T-helper 22 cell (primary cell): ENCODE measurements at places on chromosomes 5 and 9.

GRCh38 chr9:111301195-111301594, 28.8 kb downstream of the OR2K2 start:
- DNase-seq: no peak

DNA sequence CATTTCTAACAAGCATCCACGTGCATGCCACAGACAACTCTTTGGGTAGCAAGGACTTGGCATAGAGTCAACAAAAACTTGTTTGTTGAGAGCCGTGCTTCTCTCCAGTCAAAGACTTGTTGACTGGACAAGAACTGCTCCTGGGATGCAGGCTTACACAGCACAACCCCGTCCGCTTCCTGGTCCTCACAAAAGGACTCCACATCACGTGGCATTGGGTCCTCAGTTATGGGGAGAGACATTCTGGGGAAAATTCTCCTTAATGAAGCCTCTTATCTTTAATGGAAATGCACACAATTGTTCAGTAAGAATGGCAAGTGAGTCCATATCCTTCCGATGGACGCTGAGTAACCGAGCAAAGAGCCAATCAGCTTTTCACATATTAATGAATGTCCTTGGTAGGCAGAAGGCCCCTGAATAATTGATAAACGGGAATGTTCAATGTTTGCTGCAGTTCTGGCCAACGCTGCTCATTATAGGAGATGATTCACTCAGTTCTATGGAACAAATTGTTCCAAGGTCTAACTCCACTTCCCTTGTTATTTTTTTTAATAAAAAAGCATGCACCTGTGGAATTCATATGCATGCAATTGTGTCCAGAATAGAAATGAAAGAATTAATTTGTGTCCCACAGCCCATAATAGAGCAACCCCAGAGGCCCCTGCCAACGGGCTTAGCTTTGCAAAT, 97.0 kb upstream of the ZNF366 start:
- DNase-seq: no peak

GRCh38 chr5:154042766-154043165, 4.0 kb downstream of the MFAP3 start:
- no peak for DNase-seq

DNA sequence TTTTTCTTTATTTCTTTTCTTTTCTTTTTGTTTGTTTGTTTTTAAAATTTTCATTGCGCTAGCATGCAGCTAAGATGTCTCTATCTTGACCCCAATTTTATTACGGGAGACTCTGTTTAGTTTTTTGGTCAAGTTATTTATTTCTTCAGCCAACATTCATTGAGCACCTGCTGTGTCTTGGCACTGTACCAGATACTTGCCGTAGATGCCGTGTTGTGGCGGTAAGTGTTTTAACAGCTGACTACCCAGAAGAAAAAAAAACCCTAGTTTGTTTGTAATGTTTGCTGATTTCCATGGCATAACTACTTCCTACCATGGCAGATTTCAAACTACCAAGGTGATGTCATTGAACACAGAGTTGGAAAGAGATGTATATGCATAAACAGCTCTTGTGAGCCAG, 65.0 kb downstream of the UGCG start:
- no peak for DNase-seq

GRCh38 chr5:152990649-152991048, 499.8 kb upstream of the GRIA1 start:
- DNase-seq: no peak

DNA sequence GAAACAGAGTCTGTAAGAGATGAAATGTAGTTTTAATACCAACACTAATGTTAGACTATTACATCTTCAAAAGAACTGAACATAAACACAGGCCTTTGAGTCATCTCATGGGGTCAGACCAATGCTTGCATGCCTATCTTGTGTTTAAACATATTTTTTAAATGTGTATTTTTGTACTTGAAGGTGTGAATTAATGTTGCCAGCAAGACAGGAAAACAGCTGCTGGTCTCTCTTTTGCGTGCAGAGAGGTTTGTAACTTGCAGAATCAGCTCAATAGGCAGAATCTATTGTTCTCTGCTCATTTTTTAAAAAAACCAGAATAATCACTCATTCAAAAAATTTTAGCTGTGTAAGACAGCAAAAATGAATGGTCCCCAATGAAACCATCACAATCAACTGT, 180.2 kb downstream of the ALDH1A1 start:
- no peak for DNase-seq

- no peak for DNase-seq
Measured at GRCh38 chr9:37914154-37914551, 10.2 kb upstream of the SLC25A51 start.

GRCh38 chr5:107724642-107725041, 53.9 kb upstream of the EFNA5 start:
- DNase-seq: no peak

DNA sequence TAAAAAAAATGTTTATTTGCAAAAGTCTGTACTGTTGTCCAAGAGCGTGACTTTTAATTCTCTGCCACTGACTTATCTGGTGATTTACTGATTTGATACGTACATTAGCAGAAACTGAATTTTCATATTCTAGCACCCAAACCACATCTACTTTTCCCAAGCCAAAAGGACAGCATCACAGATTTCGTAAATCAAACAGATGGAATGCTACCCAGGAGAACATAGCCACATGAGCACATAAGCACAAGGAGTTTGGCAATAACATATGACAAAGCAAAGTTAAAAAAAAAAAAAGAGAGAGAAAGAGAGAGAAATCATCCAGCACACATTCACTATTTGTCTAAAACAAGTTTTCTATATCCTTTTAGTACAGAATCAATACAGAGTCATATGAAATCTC, 83.7 kb downstream of the HINT1 start:
- no peak for DNase-seq

- DNase-seq: no peak
Measured at GRCh38 chr5:112549127-112549526, 130.1 kb upstream of the EPB41L4A start.

DNA sequence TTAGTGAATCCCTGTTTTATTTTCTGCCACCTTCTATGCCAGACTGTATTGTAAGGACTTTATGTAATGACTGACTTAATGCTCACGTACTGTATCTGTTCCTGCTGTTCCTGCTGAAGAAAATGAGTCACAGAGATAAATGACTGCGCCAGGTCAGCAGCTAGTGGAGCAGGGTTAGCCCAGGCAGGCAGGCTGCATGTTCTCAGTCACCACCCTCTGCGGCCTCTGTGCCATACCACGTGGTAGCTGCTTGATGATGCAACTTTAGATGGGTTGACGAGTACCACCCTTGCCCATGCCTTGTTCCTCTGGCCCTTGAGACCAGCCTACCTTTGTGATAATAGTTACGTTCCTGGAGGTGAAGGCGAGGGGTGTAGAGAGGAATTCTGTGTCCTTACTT, 161.9 kb downstream of the TRIO start:
- DNase-seq: no peak

GRCh38 chr5:139291051-139291450, 2.5 kb upstream of the MATR3 start:
- DNase-seq: no peak

DNA sequence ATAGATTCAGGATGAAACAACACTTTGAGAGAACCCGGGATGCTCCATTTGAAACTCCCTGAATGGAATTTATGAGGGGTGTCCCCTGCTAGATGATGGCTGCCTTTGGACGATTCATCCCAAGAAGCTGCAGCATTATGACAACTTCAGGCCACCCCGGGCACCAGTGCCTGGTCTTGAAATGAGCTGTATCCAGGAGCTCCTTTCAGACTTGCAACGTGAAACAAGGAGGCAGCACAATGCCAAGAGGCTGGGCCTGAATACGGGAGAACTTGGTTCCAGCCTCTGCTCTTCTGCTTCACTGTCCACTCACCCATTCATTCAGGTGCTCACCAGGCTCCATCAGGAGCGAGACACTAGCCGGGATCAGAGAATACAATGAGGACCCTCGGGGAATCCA, 78.3 kb downstream of the STK10 start:
- DNase-seq: no peak

DNA sequence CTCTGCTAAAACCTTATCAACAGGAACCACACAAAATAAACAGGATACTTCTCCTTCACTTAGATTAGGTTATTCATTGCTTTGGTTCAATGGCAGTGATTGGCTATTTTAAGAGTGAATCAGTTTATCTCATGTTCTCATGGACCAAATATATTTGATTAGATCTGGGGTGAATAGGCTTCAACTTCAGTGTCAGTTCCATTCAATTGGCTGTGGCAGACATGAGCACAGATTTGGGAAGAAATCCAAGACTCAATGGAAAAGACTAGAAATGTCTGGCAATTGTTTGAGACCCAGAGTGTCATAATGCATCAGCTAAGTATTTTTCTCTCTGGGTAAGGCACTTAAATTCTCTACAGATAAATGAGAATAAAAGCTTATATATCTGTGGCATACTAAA, 37.1 kb downstream of the CDH18 start:
- DNase-seq: no peak

- no peak for DNase-seq
Measured at GRCh38 chr9:26172301-26172700, 494.1 kb upstream of the TUSC1 start.

DNA sequence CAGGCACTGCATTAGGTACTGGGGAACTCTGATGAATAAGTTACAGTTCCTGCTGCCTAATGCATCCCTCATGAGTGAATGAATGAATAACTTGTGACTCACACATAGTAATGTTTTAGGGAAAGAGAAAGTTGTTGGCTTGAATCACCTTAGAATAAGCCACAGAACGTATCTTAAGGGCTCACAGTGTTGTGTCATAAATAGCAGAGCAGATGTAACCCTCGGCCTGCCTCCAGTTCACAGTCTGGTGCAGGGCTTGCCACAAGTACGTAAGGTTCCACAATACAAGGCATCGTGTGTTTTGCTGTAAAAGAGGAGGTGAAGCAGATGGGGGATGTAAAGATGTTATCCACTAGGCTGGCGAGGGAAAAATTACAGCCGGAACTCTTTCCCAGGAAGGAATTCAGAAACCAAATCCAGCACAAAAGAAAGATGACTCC, 218.7 kb downstream of the TRPM3 start:
- no peak for DNase-seq

DNA sequence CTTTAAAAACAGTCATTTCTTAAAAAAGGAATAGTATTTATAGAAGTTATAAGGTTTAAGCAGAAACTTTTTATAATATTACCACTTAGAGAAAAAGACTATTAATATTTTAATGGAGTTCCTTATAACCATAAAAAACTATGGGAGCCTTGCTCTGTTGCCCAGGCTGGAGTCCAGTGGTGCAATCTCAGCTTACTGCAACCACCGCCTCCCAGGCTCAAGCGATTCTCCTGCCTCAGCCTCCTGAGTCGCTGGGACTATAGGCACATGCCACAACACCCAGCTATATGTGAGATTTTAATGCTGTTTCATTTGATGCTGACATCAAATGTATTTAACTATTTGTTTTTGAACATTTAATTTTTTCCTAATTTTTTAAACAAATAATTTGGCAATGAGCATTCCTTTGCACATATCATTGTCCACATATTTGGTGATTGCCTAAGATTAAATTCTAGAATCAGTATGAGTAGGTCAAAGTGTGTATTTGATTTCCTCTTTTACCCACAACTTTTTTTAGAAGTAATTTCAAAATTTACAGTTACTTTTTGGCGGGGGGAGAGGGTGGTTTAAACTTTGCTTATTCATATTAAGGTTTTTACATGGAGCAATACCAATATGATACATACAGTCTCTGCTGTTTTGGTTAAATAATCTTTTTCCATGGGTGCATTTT, 235.5 kb downstream of the ARHGEF28 start:
- DNase-seq: no peak

GRCh38 chr5:153402550-153402949, 87.9 kb upstream of the GRIA1 start:
- no peak for DNase-seq

GRCh38 chr5:74765929-74766328, 988 bp downstream of the GFM2 start:
- DNase-seq: no peak

DNA sequence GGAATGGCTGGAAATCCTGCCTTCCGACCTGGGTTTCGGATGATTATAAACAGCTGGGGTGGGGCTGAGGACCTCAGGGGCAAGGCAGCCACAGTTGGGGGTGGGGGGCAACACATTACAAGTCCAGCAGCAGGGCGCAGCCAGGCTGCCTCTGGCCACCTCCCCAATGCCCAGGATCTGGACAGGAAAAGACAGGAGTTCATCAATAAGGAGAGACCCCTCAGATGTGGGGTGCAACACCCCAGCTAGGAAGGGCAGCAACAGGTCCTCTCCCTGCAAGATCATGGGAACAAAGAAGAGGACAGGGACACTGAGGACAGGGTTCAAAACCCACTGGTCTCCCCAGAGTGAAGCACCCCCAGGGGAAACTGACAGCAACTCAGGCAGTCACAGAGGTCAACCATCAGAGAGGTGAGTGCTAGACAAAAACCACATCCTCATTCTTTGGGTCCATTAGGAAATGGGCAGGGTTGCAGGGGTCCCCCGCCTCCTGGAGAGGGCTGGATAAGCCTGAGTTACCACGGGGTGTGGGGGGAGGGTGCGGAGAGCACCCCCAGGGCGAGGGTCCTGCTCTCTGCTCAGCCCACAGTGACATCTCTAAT, 33.5 kb downstream of the SEMA4D start:
- DNase-seq: no peak

DNA sequence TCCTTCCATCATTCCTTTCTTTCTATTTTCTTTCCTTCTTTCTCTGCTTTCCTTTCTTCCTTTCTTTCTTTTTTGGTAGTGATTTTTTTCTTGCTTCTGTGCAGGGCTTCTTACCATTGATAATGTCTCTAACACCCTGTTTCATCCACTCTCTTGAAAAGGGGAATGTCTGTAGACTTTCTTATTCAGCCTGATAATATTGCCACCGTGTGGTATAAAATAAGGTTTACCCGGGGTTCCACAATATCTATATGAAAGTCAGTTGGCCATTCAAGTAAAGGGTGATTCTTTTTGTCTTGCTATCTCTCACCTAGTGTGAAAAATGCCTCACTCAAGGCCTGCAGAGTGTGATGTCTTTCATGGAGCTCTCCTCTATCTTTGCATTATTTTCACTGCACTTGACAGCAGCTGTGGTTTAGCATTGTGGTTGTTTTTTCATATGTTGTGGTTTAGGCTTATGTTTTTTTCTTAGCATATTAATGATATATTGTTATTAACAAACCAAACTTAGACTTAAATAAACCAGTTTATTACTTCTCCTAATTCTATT, 153.9 kb downstream of the CSNK1G3 start:
- no peak for DNase-seq
